ENCODE measurements at places on chromosomes 6 and 20.

DNA sequence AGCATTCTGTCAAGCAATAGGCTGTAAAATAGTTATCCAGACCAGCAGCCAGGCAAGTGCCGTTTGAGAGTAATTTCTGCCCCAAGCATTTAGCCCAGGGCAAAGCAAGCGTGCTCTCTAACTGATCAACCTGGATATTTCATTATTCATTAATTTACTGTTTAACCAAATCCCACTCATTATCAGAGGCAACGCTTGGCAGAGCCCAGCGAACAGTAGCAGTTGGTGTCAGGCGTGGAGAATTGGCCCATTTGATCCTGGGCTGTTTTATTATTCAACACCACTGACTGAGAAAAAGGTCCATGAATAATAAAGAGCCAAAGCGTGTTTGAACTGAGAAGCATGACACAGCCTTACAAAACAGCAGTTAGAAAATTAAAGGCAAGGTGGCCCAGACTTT, 35.3 kb downstream of the TFAP2B start:
- no peak for DNase-seq

GRCh38 chr6:33983109-33983716, 162.7 kb downstream of the GRM4 start:
- DNase-seq: peak; percentile 11

DNA sequence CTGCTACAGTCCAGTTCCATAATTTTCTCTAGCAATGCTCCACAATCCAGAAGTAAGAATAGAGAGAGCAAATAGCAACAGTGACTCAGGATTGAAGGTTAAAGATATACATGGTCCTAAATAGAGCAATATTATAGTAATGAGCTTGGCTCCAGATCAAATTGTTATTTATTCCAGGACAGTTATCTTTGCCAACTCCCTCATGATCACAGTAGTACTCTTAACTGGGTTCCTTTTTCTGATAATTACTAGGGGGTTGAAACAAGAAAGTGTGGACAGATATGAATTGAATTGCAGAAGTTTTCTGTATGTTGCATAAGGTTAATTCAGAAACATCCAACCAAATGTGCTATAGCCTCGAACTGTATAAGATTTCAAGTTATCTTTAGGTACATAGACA, 11.9 kb downstream of the FAM184A start:
- DNase-seq: no peak

DNA sequence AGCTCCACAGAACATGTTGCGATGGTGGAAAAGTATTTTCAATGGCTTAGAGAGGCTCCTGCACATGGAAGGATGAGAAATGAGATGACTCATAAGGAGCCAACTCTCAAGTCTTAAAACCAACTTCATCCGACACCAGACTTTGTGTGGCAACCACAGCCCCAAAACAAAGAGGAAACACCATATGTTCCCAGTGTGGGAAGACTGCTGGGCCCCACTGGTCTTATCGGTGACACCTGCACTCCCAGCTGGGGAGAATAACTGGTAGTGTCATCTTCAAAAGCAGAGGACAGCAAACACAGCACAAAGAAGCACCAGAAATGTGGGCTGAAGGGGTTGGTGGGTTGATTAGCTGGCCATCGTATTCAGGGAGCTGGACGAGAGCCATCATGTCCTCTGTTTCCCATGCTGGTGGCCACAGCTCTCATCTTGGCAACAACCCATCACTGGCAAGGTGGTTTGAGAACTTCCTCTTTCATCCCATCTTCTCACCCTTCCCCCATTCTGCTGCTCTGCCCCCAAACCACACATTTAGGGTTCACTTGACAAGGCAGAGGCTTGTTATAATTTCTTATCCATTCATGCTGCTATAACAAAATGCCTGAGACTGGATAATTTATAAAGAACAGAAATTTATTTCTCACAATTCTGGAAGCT, 46.0 kb upstream of the TASP1 start:
- no peak for DNase-seq

- no peak for DNase-seq
Observed at GRCh38 chr20:12068121-12068520, 150.4 kb downstream of the BTBD3 start.
